ENCODE measurements at places on chromosomes 4 and X.
A peak's percentile ranks its signal among the peaks of the same experiment; 100 is the strongest.

DNA sequence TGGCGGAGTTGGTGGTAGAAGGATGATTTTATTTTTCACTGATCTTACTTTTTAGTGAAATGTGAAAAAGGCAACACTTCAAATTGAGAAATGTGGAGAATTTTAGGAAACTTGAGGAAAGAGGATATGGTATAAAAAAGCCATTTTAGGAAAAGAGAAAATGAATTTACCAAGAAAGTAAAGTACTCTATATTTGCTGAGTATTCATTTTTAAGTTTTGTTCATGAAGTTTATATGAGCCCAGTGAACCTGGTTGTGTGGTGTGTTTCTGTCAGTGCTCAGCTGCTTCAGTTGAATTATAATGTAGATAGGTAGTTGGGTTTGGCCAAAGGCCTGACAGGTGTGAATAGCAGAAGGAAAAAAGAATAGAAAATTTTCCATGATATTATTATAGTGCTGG lies 345.5 kb upstream of the FSTL5 start:
- no peak for DNase-seq

DNA sequence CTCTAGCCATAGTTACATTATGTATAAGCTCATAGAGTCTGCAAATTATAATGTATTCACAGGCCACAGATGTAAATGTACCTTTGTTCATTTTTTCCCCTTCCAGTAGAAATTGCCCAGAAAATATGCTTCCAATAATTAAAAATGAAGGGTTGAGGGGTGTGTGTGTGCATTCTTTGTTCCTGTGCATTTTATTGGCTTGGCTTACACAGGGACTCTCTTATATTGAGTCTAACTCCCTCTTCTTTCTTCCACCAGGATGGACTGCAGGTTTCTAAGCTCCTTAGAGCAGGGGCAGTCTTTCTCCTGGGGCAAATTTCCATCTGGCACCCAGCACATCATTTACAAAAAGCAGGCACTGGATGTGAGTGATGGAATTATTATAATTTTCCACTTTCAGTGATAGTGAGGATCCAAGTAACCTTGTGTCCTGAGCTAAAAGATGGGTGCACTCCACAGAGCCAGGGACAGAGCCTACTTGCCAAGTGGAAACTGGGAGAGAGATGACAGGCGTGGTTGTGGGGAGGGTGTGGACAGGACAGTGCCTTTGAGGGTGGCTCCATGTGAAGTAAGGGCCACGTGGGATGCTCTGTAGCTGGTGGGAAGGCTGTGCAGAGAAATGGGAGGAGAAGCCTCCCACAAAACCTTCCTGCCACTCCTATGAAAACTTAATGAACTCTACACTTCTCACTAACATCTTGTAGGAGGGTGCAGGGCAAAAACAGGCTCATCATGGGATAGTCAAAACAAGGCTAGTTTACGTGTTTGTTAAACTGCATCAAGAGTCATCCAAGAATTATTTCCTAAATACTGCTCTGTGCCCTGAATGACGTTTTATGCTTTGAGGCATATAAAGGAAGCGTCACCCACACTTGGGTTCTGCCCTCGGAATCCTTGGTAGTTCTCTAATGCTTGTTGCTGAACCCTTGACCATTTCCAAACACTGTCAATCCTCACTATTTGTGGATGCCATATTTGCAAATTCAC lies 16.0 kb downstream of the IGFBP7 start:
- no peak for DNase-seq

GRCh38 chrX:133983974-133984845 lies 1.2 kb downstream of the GPC3 start:
- no peak for DNase-seq

GRCh38 chrX:323721-324628 lies 5.4 kb upstream of the GTPBP6 start:
- peak; percentile 61 for DNase-seq

DNA sequence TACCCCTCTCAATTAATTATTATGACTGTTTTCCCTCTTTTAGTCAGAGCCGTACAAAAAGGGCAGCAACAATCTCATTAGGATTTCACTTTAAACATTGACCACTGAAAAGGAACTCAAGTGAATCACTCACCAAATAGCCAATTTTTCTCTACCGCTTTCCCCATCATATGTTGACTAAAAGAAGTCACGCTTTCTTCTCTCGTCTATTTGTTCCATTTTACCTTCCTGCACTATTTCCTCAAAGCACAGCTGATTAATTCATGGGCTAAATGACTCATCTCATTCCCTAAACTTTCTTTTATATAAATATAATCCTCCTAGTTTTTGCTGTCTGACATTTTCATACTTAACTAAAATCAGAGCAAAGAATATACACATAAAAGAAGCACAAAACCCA lies 8.2 kb downstream of the MID1 start:
- DNase-seq: no peak

DNA sequence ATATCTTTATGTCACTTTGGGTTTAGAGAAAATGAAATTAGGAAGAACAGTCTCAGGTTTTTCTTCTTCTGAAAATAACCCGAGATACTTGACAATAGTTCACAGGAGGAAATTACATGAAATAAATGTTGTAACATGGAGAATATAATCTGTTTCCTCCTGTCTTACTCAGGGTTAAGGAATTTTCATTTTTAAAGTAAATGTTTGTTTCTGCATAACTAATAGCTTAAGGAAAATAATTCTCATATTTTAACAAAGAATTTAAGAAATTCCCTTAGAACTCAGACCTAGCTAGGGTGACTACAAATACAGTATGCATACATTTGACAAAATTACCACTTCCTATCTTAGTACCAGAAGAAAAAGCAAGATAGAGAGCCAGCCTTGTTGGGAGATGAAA lies 17.2 kb upstream of the SPRY1 start:
- no peak for DNase-seq

DNA sequence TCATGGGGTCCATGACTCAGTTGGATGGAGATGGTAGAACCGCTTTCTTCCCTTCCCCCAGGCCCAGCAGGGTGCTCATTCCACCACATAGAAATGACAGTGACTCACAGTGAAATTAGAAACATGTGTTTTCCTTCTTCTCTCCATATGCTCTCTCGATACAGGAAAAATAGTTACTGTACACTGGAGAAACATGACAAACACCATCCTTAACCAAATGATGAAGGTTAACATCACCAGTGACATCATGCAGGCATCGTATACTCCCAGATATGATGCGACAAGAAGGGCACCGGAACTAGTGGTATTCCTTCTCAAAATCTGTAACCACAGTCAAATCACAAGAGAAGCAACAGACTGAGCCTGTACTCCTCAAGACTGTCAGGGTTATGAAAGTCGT lies 11.7 kb upstream of the RAB40A start:
- no peak for DNase-seq

DNA sequence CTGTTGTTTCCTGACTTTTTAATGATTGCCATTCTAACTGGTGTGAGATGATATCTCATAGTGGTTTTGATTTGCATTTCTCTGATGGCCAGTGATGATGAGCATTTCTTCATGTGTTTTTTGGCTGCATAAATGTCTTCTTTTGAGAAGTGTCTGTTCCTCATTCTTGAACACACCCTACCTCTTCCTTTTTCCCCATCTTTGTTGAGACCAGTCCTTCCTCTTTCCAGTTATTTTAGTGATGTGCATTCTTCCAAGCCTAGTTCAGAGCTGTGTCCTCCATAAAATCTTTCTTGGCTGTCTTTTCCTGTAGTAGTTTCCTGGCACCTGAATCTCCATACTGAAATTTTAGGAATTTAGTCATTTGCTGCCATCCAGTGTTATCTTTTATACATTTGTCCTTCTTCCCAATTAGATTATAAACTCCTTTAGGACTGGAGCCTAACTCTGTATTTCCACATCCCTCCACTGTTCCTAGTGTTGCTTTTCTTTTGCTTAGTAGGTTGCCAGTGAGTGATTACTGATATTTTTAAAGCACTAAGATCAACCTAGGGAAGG lies 11.4 kb downstream of the FHIP1A start:
- DNase-seq: no peak

DNA sequence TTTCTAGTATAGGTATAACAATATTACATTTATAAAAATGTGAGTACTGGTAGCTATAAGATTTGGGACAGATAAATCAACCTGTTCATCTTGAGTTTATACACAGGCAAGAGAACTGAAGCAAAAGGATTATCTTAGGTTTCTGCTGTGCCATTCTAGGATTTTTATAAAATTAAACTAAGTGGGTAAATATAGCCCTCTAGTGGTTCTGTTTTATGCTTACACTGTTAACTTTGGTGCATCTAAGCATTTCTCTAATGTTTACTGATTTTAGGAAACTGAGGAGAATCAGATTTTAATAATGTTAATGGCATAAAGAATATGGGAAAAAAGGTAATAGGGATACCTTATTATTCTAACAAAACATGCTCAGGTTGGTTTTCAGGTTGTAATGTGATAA lies 1.1 kb upstream of the RRH start:
- DNase-seq: peak; percentile 53

DNA sequence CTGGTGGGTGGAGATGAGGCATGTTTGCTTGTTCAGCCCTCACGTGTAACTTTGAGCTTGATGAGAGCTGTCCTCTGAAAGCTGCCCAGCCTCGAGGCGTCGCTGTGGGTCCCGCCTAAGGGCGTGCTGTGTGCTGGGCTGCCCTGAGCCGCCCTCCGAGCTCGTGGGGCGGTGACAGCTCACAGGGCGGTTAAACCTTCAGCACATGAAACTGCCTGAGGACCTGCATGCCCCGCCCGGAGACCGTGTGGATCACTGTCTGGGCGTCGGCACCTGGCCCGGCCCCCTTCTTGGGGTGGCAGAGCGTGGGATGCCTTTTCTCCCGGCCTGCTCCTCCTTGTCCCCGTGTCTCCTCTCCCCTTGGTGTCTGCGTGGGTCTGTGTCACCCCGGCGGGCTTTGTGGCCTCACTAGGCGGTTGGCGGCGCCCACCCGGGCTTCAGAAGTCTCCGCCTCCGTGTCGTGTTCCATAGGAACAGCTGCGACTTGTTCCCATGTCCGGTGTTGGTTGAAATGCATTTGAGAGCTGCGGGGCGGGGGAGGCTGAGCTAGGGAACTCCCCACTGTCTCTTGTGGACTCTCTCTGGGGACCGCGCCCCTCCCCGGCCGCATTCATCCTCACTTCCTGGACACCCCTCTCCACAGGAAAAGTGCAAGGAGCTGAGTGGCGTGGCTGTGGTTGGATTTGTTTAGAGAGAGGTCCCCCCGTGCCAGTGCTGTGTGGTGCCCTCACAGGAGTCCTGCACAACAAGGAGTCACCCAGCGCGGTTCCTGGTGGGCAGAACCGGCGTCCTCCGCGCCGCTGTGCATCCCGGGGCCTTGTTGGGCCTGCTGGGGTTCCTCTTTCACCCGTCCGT lies 6.8 kb downstream of the AKAP17A start:
- DNase-seq: no peak

- DNase-seq: no peak
Observed at GRCh38 chr4:106056914-106057313, 161.6 kb downstream of the NPNT start.

- DNase-seq: no peak
Observed at GRCh38 chr4:161916035-161916434, 247.8 kb downstream of the FSTL5 start.

- DNase-seq: no peak
Observed at GRCh38 chr4:148812101-148812500, 369.9 kb upstream of the NR3C2 start.

- peak; percentile 5 for DNase-seq
Observed at GRCh38 chrX:16278927-16279326, 111.6 kb downstream of the MAGEB17 start.

DNA sequence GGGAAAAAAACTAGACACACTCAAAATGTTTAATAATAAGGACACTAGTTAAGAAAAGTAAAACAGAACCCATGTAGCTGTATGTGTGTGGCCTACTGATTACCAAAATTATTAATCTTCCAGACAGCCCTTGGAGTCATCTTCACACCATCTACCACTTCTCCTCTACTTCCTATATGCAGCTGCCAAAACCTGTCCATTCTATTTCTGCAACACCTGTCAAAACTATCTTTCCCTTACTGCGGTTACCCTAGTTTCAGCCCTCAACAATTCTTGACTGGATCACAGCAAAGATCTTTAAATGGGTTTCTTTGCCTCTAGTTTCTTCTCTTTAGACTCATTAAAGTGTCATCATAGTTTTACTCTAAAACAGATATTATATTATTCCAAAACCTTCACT lies 72.6 kb downstream of the GPR82 start:
- DNase-seq: no peak

DNA sequence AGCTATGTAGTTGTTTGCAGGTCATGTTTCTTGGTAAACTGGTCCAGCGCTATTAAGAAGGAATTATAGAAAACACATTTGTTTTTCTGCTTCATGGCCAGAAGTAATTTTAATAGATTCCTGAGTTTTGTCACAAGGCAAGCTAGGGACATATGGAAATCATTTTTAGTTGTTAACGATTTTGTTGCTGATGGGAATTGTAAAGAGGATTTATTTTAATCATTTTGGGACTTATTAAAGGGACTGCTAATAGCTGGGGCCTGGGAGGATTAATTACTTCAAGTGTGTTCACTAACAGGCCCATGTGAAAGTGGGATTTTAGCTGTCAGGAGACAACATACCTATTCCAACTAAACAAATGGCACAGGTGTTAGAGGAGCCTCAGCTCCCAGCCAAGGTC lies 492.0 kb upstream of the ARX start:
- no peak for DNase-seq

GRCh38 chrX:10110984-10111363 lies 45.8 kb upstream of the CLCN4 start:
- DNase-seq: peak; percentile 33

All from NAMALWA (cell line).